ENCODE measurements at places on chromosomes 16 and 17.

DNA sequence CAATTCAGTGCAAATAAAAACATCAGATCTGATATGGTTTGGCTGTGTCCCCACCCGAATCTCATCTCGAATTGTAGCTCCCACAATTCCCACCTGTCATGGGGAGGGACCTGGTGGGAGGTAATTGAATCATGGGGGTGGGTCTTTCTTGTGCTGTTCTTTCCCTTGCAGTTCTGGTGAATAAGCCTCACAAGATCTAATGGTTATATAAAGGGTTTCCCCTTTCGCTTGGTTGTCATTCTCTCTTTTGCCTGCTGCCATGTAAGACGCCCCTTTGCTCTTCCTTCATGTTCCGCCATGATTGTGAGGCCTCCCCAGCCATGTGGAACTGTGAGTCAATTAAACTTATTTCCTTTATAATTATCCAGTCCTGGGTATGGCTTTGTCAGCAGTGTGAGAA, 68.9 kb upstream of the NFAT5 start:
- DNase-seq = no peak

- no peak for DNase-seq
Observed at GRCh38 chr17:57466017-57466471, 209.7 kb downstream of the MSI2 start.

DNA sequence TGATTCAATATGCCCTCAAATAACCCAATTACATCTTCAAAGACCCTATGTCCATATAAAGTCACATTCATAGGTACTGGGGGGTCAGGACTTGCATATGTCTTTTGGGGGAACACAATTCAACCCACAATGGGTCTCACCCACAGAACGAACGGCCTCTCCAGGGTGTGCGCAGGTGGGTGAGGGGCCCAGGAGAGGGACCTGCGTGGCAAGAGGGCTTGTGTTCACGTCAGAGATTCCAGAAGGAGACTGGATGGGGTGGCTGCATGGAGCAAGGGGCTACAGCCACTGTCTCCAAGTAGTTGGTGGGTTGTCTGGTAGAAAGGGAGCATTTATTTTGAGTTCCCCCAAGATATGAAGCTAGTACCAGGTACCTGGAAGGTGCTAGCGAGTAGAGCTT, 212.2 kb downstream of the SEC14L1 start:
- no peak for DNase-seq

- no peak for DNase-seq
Observed at GRCh38 chr16:86545954-86546637, 8.9 kb downstream of the MTHFSD start.

- DNase-seq = no peak
Observed at GRCh38 chr16:73725156-73725555, 571.5 kb upstream of the PSMD7 start.

- DNase-seq = peak; percentile 87
Observed at GRCh38 chr16:67311607-67312488, 14.7 kb downstream of the KCTD19 start.

DNA sequence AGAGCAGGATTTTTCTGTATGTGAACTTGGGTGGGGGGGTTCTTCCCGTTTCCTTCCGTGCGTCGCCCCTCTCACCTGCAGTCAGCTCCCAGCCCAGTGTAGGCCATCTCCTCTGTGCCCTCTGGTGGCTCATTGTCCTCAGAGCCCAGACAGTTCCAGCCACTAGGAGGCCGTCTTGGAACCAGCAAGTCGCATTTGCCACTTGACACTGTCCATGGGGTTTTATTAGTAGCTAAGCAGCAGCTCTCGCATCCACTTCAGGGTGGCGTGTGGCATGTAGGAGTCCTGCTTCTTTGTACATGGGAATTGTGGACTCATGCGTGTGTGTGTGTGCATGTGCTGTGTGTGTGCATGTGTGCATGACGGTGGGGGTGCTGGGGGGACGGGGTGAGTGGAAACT, 74.0 kb downstream of the SEC14L1 start:
- DNase-seq = no peak
